Right forelimb (tissue), 1 donor: ENCODE measurements at places on chromosomes 1 and 21.
A peak's percentile ranks its signal among the peaks of the same experiment; 100 is the strongest.

GRCh38 chr1:63674238-63674864 lies 81.1 kb downstream of the PGM1 start:
- peak; percentile 74 for DNase-seq

- no peak for DNase-seq
Measured at GRCh38 chr21:41755934-41756773, 10.7 kb downstream of the RIPK4 start.

- no peak for DNase-seq
Measured at GRCh38 chr1:107877745-107878144, 87.2 kb downstream of the VAV3 start.

DNA sequence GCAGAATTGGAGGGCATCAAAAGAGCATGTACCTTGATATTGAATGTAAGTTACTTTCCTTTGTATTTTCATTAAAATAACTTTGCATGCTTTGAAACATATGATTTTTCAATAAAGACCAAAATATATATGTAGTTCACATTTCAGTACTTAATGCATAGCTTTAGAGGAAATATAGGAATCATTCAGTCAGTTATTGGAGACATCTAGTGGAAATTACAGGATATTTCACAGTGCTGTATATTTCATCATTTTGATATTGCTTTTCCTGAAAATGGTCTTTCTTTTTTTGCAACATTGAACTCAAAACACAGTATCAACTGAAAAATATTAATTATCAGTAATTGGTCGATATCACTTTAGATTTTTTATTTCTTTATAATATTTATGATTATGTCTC lies 375.8 kb downstream of the NCAM2 start:
- DNase-seq, result no peak

- no peak for DNase-seq
Measured at GRCh38 chr21:26055010-26055409, 115.6 kb downstream of the APP start.

- no peak for DNase-seq
Measured at GRCh38 chr1:115275216-115275615, 62.8 kb downstream of the NGF start.

GRCh38 chr1:36128126-36128904 lies 3.3 kb upstream of the COL8A2 start:
- DNase-seq, result no peak

- DNase-seq, result no peak
Measured at GRCh38 chr1:49306507-49307070, 529.9 kb upstream of the BEND5 start.

GRCh38 chr1:110888049-110888448 lies 15.1 kb downstream of the CD53 start:
- no peak for DNase-seq

DNA sequence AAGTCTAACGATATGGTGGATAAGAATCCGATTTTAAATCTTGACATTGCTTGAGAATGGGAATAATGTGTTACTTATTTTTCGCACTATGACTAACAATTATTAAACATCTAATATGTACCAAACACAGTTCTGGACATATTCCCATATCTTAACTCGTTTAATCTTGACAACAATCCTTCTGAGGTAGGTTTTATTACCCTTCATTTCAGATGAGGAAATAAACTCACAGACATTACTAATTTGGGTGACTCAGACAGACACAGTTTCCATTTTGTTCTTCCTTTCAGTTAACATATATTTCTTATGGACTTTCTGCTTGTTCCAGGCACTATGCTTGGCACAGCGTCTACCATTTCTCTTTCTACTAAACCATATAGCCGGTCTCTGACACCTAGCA lies 244.8 kb downstream of the SMYD3 start:
- DNase-seq, result no peak

DNA sequence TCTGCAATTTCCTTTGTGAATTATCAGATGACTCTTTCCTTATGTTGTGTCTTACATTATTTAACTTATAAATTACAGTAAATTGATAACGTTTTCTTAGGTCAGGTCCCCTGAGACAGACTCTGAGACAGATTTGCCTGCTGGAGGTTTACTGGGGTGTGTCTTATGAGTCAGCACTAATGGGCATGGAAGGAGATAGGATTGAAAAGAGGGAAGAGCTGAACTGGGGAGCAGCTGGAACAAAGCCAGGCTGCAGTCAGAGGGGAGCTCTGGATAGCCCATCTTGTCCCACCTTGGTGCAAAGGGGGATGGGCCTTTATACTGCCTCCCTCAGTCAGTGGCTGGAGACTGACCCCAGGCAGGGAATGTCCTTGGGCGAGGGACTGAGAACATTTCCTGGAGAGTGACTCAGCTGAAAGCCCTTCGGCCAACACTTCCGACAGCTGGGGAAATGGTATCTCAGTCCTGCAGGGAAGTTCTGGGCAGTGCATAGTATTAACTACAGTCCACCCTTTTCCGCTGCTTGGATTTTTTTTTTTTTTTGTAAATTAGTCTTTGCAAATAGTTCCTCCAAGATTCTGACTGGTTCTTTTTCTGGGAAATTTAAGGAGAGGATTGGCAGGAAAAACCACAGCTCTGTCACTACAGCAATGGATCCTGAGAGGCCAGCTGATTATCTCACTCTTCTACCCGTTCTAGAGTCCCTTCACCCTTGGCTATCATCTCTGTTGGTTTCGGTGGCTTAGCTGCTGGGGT lies 39.1 kb upstream of the CDC42BPA start:
- DNase-seq, result peak; percentile 61

- DNase-seq, result no peak
Measured at GRCh38 chr1:93521618-93522017, 73.7 kb downstream of the FNBP1L start.

- no peak for DNase-seq
Measured at GRCh38 chr1:223747838-223748335, 35.5 kb downstream of the CAPN2 start.

- no peak for DNase-seq
Measured at GRCh38 chr1:3578433-3578805, 32.9 kb downstream of the MEGF6 start.

DNA sequence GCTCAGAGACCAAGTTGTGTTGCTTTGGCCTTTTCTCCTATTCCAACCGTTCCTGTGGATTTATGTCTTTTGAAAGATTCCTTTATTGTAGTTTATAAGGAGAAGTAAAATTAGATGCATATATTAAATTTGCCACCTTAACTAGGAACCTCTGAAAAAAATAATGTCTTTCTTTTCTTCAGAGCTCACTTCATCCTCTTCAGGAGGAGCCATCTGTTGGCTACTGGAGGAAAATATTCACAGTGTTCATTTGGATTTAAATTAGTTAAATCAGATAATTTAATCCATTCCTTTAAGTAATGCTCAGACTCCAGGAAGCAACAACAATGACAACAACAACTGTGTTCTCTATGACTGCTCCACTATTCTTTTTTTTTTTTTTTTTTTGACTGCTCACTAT lies 164.0 kb downstream of the FASLG start:
- no peak for DNase-seq

DNA sequence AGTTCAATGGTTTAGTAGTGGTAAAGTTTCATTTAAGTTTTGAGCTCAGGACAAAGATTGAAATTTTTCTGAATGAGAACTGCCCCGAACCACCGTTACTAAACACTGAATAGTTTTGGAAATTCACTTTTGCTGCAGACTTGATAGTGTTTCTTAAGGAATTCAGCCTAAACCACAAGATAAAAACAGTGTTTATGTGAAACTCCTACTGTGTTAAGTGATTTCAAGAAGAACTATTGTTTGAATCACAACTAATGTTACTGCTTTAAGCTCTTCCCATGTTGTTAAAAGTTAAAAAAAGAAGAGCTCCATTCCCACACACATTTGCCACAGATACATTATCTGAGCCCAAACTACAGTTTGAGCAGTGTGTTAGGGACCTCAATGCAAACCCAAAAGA lies 159.2 kb downstream of the DYRK1A start:
- DNase-seq, result no peak

DNA sequence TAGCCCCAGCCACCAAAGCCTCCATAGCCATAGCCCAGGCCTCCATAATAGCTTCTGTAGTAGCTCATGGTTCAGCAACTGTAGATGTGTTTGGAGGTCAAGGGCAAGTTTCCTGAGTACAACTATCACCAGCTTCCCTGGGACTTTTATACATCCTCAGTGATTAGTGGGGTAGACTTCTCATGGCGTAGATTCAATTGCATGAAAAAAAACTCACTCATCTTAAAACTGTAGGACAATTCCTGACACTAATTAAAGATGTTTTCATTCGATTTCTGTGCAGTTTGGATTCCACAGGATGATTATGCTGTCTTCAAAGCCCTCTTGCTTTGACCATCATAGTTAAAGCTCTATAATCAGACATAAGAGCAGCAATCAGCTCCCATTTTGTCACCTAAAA lies at the start of gene KRTAP19-8:
Gene KRTAP19-8 (minus strand): TSS at position 101 of the 400 bp plus-strand sequence. CDS start 33 bp downstream, at position 68.
- no peak for DNase-seq

GRCh38 chr21:25107708-25108107 lies 499.6 kb downstream of the MRPL39 start:
- no peak for DNase-seq

DNA sequence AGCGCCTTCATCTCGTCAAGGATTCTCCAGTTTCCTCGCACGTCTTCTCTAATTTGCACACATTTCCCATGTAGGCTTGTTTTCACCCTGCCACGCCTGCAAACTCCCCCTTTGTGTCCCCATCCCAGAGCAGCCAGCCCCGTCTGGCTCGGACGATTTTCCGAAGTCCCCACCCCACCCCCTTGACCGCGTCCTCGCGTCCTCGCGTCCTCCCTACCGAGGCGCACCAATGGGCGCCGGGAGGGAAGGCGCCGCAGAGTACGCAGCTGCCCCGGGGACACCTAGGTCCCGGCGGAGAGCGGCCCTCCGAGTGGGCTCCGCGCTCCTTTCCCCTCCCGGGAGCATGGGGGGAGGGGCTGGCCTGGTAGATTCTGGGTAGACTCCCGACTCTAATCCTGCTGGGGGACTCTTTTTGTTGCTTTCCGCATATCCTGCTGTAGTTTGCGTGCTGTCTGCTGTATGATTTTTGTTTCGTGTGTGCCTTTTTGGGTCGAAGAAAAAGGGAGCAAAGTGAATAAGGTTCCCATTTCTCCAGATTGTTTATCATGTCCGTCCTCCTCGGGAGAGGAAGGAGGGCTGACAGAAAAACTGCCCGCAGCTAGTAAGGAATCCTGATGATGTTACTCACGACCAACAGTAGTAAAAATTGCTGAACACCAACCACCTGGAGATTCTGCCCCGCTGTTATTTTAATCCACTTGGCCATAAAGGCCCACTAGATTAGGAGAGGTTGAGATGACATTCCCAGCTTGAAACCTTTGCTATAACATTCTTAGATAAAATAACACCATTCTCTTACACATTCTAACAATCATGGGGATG lies 1.5 kb downstream of the CACHD1 start:
- peak; percentile 73 for DNase-seq

GRCh38 chr1:184257873-184258272 lies 129.0 kb upstream of the C1orf21 start:
- no peak for DNase-seq

DNA sequence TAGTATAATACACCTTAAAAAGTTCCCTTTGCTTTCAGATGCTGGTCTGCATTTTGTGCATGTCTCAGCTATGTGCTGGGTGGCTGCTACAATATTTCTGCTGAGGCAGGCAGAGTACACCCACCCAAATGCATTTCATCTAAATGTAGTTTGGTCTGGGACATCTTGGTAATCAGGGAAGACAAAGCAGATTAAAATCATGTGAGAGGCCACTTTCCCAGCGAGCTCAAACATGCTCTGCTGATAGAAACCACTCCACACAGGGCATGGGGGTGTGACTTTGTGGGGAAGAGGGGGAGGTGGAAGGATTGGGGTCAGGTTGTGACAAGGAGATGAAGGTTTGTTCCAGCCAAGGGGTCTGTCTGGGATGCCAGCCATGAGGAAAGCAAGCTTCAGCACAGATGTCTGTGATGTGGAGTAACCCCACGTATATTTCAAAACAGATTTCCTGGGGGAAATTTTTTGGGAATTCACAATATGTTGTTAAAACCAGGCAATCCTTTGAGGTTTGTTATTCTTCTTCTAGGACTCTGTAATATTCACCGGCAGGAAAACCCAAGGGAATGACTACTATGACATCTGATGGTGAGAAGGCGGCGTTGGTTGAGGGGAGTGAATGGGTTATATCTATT lies 255.1 kb upstream of the FGGY start:
- DNase-seq, result no peak

DNA sequence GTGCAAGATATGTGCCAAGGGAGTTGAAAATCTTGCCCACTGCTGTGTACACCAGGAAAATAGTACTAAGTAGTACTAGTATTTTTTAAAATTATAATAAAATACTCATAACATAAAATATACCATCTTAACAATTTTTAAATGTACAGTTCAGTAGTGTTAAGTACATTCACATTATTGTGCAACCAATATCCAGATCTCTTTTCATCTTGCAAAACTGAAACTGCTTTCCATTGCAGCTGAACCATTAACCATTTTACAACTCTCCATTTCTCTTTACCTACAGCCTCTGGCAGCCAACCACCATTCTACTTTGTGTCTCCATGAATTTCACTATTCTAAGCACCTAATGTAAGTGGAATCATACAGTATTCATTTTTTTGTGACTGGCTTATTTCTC lies 19.3 kb upstream of the RAB3GAP2 start:
- no peak for DNase-seq

DNA sequence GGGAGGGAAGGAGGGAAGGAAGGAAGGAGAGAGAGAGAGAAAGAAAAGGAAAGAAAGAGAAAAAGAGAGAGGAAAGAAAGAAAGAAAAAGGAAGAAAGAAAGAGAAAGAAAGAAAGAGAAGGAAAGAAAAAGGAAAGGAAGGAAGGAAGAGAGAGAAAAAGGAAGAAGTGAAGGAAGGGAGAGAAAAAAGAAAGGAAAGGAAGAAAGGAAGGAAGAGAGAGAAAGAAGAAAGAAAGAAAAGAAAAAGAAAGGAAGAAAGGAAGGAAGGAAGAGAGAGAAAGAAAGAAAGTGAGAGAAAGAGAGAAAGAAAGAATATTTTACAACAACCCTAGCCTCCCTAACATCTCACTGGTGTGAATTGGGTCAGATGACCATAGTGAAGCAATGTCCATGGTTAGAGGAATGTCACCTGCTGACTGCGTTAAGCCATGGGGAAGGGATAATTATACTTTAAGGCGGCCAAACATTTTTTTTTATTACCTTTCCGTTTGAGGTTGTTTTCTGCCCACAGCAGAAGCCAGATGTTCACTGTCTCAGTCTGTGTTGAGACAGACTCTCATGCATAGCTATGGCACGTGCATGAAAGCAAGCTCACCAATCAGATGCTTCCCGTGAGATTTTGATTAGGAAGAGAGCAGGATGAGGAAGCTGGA lies 76.4 kb downstream of the SNRPE start:
- no peak for DNase-seq

DNA sequence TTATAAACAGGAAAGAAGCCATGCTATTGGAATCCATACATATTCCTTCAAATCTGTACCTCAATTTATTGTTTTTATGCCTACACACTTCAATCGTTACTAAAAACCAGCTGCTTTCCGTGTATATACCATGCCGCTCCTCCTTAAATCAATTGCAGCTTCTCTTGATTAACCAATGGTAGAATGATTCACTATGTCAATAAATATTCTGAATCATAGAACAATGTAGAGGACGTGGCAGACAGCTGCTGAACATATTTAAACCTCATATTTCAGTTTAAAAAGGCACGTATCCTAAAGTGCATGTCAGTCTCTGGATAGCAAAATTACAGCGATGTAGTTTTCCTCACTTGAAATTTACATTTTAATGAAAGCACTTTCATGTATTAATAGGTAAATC lies 100.4 kb downstream of the MRPL39 start:
- DNase-seq, result no peak
